Lung (tissue), 17 donors: ENCODE measurements at places on chromosomes 13 and 19.

- no peak for DNase-seq
Observed at GRCh38 chr19:30428092-30428680, 56.0 kb downstream of the ZNF536 start.

DNA sequence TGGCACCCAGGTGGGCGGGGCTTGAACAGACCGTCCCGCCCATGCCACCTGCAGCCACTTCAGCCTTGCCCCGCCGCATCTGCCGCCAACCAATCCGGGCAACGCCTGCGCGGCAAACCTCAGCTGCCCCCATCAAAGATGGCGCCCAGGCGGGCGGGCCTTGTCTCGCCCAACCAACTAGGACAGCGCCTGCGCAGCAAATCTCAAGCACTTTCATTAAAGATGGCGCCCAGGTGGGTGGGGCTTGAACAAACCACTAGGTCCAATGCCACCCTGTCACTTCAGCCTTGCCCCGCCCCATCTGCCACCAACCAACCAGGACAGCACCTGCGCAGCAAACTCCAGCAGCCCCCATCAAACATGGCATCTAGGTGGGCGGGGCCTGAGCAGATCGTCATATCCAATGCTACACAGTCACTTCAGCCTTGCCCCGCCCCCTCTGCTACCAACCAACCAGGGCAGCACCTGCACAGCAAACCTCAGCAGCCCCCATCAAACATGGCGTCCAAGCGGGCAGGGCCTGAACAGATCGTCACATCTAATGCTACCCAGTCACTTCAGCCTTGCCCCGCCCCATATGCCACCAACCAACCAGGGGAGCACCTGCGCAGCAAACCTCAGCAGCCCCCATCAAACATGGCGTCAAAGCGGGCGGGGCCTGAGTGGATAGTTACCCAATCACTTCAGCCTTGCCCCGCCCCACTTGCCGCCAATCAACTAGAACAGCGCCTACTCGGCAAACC, 1.4 kb downstream of the PEG3 start:
- DNase-seq, result peak; percentile 97

- DNase-seq, result peak; percentile 91
Observed at GRCh38 chr19:55452749-55453346, 8.6 kb downstream of the ISOC2 start.

DNA sequence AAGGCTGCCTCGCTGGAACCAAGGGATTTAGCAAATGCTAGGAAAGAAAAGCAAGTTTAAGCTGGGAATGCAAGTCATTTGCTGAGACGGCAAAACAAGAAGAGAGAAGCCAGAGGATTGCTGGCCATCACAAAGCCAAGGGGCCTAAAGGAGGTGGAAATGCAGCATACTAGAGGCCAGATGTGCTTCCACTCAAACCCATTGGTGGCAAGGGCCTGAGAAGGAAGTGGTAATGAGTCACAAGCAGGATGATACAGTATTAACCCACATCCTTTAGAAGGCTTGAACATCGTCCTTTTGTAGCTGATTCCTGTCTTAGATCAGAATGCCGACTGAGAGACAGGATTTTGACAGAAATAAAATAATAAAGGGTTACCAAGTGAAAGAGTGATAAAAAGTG, 68.2 kb downstream of the ITGBL1 start:
- DNase-seq, result no peak

DNA sequence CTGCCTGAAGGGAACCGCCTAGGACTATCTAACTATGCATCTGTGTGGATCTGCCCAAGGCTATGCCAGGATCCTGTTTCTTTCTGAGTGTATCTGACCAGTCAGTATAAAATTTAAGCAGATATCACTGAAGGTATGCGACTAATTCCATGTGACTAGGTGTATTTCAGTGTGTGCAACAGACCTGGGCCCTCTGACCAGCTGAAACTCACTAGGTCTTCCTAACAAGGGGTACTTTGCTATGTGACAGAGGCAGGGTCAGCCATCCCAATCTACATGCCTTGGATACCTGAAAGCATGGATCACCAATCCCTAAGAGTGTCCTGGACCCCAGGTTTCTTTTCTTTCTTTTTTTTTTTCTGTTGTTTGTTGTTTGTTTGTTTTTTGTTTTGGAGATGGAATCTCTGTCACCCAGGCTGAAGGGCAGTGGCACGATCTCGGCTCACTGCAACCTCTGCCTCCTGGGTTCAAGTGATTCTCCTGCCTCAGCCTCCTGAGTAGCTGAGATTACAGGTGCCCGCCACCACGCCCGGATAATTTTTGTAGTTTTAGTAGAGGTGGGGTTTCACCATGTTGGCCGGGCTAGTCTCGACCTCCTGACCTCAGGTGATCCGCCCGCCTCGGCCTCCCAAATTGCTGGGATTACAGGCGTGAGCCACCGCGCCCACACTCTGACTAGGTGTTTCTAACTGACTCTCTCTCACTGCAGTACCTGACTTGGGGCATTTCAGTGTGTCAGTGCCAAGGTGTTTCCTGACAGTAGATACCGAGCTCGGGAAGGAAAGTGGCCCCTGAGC, 43.5 kb downstream of the FCGBP start:
- DNase-seq, result no peak

- no peak for DNase-seq
Observed at GRCh38 chr13:29722415-29722814, 126.9 kb upstream of the SLC7A1 start.

- DNase-seq, result no peak
Observed at GRCh38 chr13:27765650-27766049, 26.6 kb upstream of the GSX1 start.

DNA sequence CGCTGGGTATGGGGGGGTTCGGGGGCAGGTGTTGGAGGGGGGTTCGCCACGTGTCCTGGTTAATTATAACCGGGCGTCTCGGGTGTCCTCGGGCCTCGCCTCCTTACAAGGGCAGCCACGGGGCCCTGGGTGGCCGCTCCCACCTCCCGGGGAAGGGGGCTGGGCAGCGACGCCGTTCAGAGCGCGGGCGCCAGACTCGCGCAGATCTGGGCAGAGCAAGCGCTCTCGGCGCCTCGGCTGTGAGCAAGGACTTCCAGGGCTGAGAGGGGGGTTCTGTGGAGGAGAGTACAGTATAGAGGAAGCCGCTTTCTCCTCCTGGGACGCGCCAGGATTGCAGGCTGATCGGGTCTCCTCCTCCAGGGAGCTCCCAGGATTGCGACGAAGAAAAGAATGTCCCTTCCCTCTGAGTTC, 1.0 kb upstream of the CKM start:
- DNase-seq, result no peak

DNA sequence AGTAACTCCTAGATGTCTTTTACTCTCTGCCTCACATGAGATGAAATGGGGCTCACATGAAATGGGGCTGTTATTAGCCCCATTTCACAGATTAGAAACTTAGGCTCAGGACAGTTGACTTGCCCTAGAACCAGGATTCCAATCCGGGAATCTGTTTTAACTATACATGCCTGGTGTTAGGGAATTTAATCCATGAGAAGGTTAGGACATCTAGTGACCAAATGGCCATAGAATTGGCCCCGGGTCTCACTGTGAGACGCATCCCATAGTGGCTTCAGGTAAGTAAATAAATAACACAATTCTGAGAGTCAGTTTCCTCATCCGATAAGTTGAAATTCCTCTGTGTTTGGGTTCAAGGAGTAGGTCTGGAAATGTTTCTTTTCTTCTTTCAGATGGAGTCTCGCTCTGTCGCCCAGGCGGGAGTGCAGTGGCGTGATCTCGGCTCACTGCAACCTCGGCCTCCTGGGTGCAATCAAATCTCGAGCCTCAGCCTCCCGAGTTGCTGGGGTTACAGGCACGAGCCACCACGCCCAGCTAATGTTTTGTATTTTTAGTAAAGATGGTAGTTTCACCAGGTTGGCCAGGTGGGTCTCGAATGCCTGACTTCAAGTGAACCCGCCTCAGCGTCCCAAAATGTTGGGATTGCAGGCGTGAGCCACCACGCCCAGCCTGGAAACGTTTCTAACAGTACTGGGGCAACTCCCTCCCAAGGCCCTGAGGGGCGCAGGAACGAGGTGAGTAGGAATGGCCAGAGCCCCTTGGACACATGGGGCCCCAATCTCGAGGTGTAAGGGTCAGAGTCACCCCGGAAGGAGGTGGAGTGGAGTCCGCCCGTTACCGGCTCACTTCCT, 1.2 kb upstream of the ZNF574 start:
- no peak for DNase-seq

- peak; percentile 3 for DNase-seq
Observed at GRCh38 chr13:31380715-31381114, 180.9 kb downstream of the B3GLCT start.

- no peak for DNase-seq
Observed at GRCh38 chr13:85019121-85019520, 780.1 kb downstream of the SLITRK6 start.

DNA sequence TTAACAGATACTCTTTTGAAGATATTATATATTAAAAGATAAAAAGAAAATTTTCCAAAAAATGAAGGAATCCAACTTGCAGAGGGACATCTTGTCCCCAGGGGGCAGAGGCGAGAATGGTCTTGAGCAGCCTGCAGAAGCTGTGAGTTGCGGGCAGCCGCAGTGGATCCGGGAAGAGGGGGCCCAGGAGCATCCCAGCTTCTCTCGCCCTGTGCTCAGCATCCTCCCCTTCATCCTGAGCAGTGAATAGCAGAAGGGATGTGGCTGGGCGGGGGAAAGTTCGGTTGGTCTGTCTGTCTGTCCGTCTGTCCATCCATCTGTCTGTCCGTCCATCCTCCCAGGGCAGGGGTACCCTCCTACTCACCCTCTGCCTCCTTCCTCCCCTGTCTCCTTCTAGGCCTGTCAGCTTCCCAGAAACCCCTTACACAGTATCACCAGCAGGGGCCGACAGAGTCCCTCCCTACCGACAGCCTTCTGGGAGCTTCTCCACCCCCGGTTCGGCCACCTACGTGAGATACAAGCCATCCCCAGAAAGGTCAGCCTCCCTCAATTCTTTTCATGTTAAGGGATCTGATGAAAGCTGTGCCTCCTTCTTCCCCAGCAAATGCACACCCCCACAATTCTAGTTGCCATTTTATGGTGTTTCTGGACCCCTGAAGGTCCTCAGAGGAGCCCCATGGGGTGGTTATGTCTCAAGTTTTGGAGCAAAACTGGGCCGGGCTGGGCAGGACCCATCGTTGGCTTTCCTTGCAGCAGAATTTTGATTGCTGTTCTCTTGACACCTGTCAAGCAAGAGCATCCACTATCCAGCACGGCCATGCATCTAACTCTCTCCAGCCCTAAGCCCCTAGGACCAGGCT, 81.6 kb downstream of the DPF1 start:
- DNase-seq, result peak; percentile 69

DNA sequence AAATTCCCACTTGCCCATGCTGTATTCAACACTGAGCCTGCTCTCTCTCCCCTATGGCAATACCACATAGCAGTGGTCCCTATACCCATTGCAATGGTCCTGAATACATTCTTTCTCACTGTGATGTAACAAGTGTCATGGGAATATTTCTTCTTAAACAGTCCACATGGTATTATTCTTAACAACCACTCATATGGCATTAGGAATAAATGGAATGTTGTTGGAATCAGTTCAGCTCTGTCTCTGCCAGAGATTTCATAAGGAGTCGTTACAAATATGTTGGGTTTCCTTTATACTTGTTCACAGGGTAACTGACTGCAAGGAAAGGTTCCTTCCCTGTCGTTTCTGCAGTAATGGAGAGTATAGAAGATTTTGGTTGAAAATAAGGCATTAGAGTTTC, 128.3 kb upstream of the SPATA13 start:
- peak; percentile 90 for DNase-seq

GRCh38 chr13:95800436-95800835, 123.5 kb downstream of the DNAJC3 start:
- peak; percentile 52 for DNase-seq

DNA sequence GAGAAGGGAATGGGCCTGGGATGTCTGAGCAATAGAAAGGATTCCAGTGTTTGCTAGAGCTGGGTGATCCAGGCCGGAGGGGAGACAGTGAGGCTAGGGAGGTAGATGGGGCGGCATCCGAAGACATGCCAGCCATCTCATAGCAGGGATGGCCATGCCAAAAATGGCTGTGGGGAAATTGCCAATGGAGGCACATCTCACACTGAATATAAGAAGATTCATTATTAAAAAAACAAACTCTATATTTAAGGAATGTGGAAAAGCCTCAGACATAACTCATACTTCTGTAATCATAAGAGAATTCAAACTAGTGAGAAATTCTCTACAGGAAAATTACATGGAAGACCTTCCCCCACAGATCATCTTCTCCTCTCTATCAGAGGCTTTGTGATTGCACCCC, 289.2 kb downstream of the FGF9 start:
- no peak for DNase-seq

DNA sequence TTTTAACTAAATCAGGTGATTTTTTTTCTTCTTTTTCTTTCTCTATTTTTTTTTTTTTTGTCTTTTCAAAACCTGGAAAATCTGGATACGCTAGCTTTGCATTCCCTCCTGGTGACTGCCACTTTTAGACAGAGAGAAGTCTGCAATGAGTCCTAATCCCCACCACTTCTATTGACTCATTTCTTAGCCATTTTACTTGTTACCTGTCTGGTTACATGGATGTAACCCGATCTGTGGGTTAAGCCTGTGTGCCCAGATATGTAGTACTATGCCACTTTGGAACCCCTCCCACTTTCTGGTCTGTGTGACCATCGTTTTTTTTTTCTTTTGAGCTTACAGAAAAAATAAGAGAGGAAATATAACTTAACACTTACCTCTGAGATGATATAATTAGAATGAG, 817.8 kb upstream of the PCDH9 start:
- DNase-seq, result no peak

GRCh38 chr13:108812165-108812564, 182.8 kb downstream of the MYO16 start:
- no peak for DNase-seq

GRCh38 chr13:33185853-33186252, 99.7 kb downstream of the STARD13 start:
- DNase-seq, result no peak

DNA sequence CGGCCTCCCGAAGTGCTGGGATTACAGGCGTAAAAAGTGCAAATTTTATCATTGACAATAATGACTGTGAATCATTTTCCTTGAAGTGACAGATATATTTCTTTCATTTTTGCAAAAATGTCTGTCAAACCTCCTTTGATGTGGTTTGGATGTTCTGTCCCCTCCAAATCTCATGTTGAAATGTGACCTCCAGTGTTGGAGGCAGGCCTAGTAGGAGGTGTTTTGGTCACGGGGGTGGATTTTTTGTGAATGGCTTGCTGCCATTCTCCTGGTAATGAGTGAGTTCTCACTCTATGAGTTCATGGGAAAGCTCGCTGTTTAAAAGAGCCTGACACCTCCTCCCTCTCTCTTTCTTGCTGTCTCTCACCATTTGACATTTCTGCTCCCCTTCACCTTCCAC, 5.5 kb upstream of the SLC1A6 start:
- no peak for DNase-seq

GRCh38 chr13:75102001-75102716, 379.8 kb downstream of the TBC1D4 start:
- no peak for DNase-seq
